ENCODE measurements at places on chromosomes 5 and 9. TPM values are rescaled to one million over a fixed set of nuclear protein-coding genes. Genes with fewer than 3 reads are reported as not detected.

Gene MED10
- total RNA-seq = 45.1 TPM

- no peak for DNase-seq
These were observed 10.6 kb upstream of the UBAP2 start for GRCh38 chr9:34059281-34059680.

DNA sequence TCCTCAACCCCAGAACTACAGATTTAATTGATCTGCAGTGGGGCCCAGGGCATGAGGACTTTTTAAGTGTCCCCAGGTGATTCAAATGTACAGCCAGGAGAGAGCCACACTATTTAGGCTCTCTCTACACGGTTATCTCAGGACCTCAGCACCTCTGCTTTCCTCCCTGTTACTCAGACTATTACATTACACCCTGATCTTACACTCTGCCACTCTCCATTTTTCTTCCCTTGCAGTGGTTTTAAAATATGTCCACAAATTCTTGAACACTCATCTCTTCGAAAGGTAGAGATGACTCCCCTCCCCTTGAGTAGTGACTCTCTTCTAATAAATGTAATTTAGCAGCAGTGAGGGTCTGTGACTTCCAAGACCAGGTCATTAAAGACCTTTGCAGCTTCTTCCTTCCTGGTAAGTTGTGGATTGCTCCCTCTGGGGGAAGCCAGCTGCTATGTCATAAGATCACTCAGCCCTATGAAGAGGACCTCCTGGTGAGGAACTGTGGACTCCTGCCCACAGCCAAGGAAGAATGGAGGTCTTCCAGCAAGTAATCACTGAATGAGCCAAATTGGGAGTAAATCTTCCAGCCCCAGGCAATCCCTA, 87.5 kb upstream of the SSBP2 start:
- DNase-seq = no peak

GRCh38 chr9:10523164-10523563, 89.6 kb downstream of the PTPRD start:
- DNase-seq = no peak

Gene FBP2
- not detected for total RNA-seq

GRCh38 chr5:63961598-63962161, 565 bp downstream of the HTR1A start:
- no peak for DNase-seq

DNA sequence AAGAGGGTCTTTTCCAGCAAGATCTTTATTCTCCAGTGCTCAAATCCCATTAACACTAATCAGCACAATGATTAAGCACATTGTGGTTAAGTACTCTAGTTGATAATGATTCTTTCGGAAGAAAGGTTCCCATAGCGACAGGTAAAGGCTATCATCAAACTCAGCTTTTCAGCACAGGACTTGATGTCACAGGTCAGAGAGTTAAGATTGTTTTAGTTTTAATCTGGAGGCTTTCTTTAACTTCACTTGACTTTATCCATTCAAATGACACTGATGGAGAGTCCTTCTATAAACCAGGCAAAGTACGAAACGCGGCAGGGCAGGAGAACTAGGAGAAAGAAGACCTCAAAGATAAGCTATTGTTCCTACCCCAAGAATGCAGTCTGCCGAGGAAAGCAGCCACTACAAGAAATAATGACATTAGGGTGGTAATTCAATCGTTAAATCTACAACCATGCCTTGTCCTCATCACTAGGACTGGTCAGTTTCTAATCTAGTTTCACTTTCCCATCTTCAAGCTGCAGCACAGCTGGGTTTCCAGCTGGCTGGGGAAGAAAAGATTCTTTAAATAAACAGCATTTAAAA, 4.6 kb downstream of the NRG2 start:
- DNase-seq = no peak

DNA sequence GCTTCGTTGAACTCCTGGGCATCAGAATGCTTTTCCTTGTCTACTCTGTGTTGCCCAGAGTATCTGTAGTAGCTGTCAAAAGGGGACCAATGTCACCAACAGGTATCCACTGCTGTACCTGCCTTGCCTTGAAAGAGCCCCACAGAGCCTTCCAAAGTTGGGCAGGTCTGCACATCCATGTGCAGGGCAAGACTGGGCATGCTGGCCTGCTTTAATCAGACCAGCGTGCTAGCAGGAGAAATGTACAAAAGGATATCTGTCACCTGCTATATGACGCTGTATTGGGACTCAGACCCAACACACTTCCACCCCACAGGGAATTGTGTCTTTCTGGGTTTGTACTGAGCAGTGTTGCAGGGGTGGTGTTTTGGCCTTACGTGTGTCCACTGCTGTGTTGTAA, 11.9 kb downstream of the DELE1 start:
- no peak for DNase-seq

- no peak for DNase-seq
These were observed 274.3 kb downstream of the HTR1A start for GRCh38 chr5:63687854-63688516.

Gene DMGDH
- total RNA-seq = 2.7 TPM

Gene ORM2
- total RNA-seq = not detected

Gene INSL4
- total RNA-seq = not detected

GRCh38 chr9:92650839-92651621, 18.9 kb downstream of the IPPK start:
- DNase-seq = no peak

DNA sequence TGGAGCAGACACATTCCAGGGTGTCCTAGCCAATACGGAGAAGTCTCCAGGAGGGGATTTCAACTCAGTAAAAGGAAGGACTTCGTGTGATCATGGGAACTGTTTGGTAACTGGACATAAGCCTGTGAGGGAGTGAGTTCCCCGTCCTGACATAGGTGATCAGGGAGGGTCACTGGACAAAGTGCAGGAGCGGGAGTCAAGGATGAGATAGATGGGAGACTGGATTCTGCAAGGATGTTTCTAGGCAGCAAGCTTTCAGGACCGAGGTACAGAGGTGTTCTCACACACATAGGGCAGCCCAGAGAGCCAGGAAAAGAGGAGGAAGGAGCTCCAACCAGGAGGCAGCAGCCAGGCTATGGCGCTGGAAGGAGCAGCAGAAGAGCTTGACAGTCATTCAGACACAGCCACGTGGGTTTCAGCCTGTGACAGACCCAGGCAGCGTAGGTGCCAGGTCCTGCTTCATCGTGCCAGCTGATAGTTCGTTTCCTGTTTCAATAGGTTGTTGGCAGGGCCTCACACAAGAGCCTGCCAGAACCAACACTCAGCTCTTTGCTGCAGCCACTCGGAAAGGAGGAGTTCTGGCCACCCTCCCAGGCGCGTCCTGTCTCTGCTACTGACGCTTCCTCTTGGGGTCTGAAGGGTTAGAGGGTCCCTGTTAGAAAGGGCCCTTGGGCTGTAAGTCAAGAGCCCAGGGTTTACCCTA, 84.1 kb downstream of the AMBP start:
- no peak for DNase-seq

- DNase-seq = no peak
These were observed 773.4 kb downstream of the BRINP1 start for GRCh38 chr9:118595719-118596305.

DNA sequence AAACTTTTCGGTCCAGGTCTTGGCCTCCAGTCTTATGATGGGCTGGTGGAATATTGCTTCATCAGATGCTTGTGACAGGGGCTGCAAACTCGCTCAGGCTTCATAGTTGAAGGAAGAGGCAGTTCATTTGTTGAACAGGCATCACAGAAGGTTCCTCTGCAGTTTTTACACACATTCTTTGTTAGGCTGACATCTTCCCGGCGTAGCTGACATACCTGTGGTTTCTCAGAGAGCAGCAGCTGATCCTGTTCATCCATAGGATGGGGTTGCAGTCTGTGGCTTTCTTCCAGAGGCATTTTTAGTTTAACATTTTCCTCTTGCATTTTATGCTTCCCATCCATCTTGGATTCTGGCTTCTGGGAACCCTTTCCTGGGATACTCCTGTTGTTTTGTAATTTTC, 1255.2 kb downstream of the EFNA5 start:
- DNase-seq = no peak

Gene SPATA31E1
- not detected for total RNA-seq

DNA sequence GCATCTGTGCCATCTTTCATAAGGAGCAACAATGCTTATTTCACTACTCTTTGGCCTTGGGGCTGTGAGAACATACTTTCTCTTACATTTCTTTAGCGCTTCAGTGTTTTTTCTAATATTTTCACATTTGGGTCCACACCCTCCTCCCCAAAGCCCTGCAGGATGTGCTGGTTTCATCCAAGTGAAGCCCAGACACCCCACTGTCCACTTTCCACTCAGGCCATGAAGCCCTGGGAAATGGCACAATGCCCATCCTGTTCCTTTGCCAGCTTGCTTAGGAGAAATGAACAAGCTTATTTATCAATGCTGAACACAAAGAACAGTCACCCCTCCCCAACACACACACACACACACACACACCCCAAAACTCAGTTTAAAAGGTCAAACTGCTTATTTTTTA, 17.3 kb upstream of the TMOD1 start:
- DNase-seq = no peak

DNA sequence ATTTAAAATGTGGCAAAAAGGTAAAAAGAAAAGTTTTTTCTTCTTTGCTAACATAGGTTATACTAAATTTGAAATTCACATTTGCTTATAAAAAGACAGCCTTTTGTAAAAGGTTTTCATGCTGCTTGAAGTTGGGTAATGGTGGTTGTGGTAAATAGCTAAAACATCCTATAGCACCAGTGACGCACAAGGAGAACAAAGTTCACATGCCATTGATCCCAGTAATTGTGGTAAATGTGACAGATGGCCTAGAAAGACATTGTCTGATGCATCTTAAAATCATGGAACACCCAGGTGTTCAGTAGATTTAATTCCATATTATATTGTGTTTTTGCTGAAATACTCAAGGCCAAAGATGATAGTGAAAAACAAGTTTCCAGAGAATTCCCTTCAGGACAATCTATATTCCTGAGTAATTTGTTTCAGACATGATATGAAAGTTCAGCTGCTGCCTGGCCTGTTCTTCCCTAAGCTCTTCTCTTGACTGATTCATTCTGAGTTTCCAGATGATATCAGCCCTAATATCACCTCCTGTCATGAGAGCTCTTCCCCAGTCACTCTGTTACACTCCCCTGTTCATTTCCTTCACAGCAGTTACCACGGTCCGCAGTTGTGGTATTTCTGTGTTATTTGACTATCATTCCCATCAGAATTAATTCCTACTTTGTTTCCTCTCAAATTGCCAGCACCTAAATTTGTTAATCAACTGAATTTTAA, 4.6 kb upstream of the FBXL17 start:
- no peak for DNase-seq

- DNase-seq = no peak
These were observed 33.7 kb upstream of the ZNF366 start for GRCh38 chr5:72540759-72541438.

DNA sequence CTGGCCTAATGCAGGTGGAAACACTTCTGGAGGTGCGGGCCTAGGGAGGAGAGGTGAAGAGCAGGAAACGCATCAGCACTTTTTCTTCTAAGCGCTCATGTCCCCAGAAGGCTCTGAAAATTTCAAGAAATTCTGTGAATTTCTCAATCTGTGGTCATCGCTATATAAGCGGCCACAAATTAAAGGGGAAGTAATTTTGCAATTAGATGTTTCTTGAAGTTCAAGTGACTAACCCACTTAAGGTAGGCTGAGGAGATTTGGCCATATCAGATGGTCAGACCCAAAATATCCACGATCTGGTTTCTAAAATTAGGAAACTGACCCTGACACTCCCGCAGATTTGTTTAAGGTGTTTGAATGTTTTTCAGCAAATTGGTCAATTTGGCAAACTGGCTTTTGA, 16.6 kb upstream of the HMGCR start:
- DNase-seq = no peak

DNA sequence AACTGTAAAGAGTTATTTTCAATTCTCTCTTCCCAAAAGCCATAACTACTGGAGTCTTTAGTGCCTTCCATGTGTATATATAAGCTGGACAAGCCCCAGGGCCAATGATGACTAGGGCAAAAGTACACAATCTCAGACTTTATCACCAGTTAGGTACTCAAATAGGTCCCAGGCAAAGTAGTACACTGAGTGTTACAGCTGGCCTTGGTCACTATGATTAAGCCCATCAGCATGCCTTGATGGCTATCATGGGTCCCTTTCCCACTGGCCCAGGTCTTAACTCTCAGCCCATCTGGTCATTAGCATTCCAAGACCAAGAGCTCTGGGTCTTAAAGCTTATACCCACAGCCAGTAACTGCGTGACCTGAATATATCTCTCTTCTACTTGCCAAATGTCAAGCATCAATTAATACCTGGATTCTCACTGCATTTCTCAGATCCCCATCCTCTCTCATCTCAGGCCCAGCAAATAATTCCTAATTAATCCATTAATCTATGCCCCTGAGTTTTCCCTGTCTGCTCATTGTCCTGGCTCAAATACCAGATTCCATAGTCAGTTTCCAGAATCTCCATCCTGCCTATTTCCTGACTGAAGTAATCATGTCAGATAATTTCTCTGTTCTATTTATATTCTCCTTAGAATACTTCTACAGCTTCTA, 62.3 kb downstream of the NR6A1 start:
- DNase-seq = no peak

- DNase-seq = no peak
These were observed 44.8 kb upstream of the CLK4 start for GRCh38 chr5:178671602-178672144.

Gene PCDHGA5
- total RNA-seq = 0.09 TPM

Gene CARTPT
- total RNA-seq = not detected

GRCh38 chr9:130662099-130662969, 2.1 kb upstream of the PRDM12 start:
- no peak for DNase-seq

GRCh38 chr5:2817031-2817603, 65.6 kb upstream of the IRX2 start:
- no peak for DNase-seq

- no peak for DNase-seq
These were observed 11.2 kb upstream of the SRP19 start for GRCh38 chr5:112849912-112850311.

Gene SLC36A3
- not detected for total RNA-seq

DNA sequence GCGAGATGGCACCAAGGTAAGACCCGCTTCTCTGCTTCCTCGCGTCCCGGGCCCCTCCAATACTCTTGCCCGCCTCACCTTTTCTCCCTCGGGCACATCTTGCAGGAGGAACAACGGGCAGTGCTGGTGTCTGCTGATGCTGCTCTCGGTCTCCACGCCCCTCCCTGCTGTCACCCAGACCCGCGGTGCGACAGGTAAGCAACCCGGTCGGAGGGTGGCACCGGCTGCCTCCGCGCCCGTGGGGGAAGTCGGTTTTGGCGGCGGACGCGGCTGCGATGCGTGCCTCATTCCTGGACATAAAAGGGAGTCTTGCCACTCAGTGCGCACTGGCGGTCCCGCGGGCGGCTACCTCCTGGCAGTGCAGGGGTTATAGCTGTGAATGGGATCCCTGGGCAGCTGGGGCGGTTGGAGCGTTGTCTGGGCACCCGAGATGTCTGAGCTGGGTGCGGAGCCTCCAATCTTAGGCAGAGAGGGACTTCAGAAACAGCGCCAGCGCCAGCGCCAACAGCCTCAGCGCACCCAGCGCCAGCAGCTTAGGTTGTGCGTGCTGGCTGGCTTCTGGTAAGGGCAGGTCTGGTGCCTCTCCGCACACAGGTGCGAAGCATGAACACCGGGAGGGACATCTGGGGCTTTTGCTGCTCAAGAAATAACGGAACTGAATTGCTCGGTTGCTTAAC, 488 bp downstream of the COL15A1 start:
- DNase-seq = peak; percentile 26

Gene GNAQ
- total RNA-seq = 9.4 TPM

Gene CD72
- total RNA-seq = 16.7 TPM

Gene CCNB1
- 220 TPM for total RNA-seq
